Frontal cortex (tissue), 4 donors: ENCODE measurements at places on chromosomes 12 and 14. TPM values are rescaled to one million over a fixed set of nuclear protein-coding genes. Genes with fewer than 3 reads are reported as not detected.

DNA sequence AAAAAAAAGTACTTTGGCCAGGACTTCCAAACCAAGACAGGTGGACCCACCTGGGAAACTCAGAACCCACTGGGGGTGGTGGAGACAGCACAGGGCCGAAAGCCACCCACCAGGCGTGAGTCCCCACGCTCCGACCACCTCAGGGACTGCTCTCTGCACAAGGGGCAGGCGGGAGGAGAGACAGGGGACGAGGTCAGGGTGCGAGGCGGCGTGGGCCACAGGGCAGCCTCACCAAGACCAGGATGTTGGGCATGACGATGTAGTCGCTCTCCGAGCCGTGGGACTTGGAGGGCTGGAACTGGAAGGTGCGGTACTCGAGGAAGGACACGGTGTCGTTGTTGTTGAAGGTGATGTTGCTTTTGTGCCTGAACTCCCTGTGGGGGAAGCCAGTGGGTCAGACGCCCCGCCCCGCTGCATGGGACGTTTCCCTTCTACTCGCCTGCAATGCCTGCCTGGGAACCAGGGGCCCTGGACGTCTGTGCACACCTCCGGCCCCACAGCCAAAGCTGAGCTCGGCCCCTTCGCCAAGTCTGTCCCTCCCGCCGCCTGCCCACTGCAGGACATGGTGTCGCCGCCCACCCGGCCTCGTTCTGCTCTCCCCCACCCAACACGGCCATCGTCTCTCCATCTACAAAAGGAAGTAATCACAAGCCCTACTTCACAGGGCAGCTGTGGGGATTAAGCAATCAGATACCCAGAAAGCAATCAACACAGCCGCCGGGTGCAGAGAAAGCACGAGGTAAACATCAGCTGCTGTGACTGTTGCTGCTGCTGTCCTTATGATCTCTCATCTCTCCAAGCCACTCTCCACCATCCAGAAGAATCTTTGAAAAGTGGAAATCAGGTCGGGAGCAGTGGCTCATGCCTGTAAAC, 48.7 kb downstream of the SCARB1 start:
- peak; percentile 36 for DNase-seq

- no peak for DNase-seq
Measured at GRCh38 chr12:6745741-6746525, 7.0 kb downstream of the MLF2 start.

- DNase-seq, result no peak
Measured at GRCh38 chr14:57999471-57999870, 133.6 kb upstream of the SLC35F4 start.

KRT79 gene
- not detected for total RNA-seq

SAMD15 gene
- 12.6 TPM for total RNA-seq

DNA sequence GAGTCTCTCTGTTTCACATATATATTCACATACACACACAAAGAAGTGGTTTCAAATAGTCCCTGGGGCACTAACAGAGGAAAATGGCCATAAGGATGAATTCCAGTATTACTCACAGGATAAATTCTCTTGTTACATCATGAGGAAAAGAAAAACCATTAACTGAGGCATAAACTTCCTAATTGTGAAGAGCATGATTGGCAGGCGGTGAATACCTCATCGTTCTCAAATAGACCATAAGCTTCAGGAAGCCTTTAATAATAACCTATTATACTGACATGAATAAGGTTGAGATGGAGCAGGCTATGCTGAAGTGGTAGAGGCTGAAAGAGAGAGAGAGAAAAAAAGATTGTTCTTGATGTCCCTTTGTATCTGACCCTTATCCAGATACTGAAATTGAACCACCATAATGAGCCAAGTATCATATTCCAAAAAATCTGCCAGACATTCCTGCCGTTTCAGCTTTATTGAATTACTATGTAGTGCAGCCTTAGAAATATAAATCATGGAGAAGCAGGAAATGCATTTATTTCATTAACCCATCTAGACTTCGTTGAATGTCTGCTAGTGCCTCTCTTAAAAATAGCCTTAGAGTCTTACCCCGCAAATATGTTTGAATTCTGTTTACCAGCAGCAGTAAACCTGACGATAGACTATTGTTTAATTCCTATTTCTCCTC, 86.8 kb downstream of the NUAK1 start:
- DNase-seq, result no peak

NXPH4 gene
- 0.82 TPM for total RNA-seq

- no peak for DNase-seq
Measured at GRCh38 chr12:88052686-88053085, 23.5 kb upstream of the C12orf50 start.
